Purkinje cell (primary cell): ENCODE measurements at places on chromosomes 12 and 14. TPM values are rescaled to one million over a fixed set of nuclear protein-coding genes. Genes with fewer than 3 reads are reported as not detected.

The PTMS gene
- polyA plus RNA-seq: 10.0 and 10.3 TPM in 2 replicates

The RARG gene
- polyA plus RNA-seq: 0.32 and 0.74 TPM in 2 replicates

The SLC35F4 gene
- polyA plus RNA-seq: 55.3 and 77.6 TPM in 2 replicates

The STYK1 gene
- 0.50 TPM in 1 of 2 replicates, not detected in the other for polyA plus RNA-seq

The CMKLR1 gene
- polyA plus RNA-seq: not detected in 2 replicates

The ANKS1B gene
- 104 and 116 TPM in 2 replicates for polyA plus RNA-seq

The SPX gene
- 1.6 TPM in 1 of 2 replicates, not detected in the other for polyA plus RNA-seq
